ENCODE measurements at places on chromosomes 5 and 9. TPM values are rescaled to one million over a fixed set of nuclear protein-coding genes. Genes with fewer than 3 reads are reported as not detected.

SLC36A2 gene
- total RNA-seq = not detected

DNA sequence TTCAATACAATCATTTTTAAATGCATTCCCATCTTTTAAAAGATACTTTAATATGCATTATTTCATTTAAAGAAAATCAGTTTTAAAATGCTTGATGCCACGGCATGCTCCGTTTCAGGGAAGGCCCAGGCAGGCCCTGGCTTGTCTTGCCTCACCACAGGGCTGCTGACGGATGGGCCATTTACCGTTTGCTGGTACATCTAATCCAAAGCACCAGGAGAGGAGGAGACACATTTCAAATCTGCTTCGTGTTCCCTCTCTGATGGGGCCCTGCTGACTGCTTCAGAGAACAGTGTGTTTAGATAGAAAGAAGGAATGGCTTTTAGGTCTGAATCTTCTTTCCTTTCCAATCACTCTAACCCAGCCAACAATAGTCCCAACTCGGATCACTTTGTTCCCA, 185.2 kb downstream of the DCP2 start:
- no peak for DNase-seq

CD14 gene
- 6.1 TPM for total RNA-seq

GRCh38 chr5:32076699-32077695, 97.1 kb downstream of the GOLPH3 start:
- DNase-seq = peak; percentile 70

FOXD4 gene
- total RNA-seq = not detected

- DNase-seq = peak; percentile 10
These were observed 385.3 kb downstream of the BNC2 start for GRCh38 chr9:16485160-16485559.

All from GM23248 (cell line).